Bronchus fibroblast of lung (primary cell): ENCODE measurements at places on chromosomes 6 and 20. TPM values are rescaled to one million over a fixed set of nuclear protein-coding genes. Genes with fewer than 3 reads are reported as not detected.

Gene FAM184A
- 0.17 and 0.45 TPM in 2 replicates for total RNA-seq

Gene CLDN20
- not detected in 2 replicates for total RNA-seq

Gene ERVFRD-1
- not detected in 2 replicates for total RNA-seq

Gene PI16
- not detected in 2 replicates for total RNA-seq

Gene RPS6KA2
- total RNA-seq = 44.2 and 49.3 TPM in 2 replicates

Gene LY6G6F
- total RNA-seq = not detected in 2 replicates

Gene COL9A1
- total RNA-seq = not detected in 2 replicates
